ENCODE measurements at places on chromosomes 2 and 18. TPM values are rescaled to one million over a fixed set of nuclear protein-coding genes. Genes with fewer than 3 reads are reported as not detected.
A peak's percentile ranks its signal among the peaks of the same experiment; 100 is the strongest.

DNA sequence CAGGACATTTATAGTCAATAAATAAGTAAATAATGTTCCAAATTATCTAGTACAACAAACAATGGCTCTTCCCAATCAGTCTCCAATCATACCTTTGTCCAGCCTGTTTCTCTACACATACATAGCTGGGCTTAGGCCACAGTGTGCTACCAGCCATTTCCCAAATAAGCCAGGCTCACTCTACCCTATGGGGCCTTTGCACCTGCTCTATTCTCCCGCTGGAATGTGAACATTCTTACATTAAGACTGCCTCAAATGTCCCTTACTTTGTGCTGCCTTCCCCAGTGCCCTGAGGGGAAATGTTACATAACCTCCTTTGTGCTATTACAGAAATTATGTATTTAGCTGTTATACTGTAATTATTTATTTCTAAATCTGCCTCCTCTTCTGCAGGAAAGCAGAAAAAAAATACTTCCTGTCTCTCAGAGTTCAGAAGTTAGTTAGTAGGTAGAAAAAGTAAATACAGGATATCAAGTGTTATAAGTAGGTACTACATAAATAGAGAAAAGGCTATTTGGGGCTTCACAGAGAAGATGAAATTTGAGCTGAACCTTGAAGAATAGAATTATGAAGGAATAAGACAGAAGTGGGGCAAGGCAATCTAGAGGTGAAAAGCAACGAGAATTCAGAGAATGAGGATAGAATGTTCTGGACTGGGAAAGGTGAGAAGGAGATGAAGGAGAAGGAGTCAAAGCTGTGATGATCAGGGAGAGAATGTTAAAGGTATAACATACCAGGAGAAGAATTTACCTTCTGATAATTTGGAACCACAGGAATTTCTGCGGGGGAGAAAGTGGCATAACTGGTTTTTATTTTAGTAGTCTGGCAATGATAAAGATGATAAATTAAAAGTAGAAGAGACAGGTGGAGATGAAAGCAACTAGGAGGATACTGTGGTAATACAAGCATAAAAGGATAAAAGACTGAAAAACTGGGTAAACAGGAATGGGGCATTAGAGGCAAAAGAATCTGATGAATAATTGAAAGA lies 37.0 kb downstream of the ROCK1 start:
- no peak for DNase-seq

GRCh38 chr18:78525366-78526111 lies 454.1 kb upstream of the SALL3 start:
- DNase-seq: no peak

GRCh38 chr2:226608451-226608850 lies 191.2 kb downstream of the IRS1 start:
- DNase-seq: peak; percentile 45

DNA sequence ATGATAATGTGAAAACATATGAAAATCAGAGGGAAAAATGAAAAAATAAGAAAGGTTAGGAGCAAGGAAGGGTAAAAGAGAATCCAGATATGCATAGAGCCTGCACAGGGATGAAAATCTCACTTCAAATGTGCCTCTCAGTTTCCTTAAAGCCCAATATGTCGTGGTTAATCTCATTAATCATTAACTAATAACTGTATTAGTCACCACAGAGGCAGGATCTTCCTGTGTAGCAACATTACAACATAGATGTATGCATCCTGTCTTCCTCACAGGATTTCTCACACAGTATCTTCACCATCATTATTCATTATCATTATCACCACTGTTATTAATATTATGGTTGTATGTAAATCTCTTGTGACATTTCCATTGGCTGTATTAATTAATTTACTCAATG lies 361.2 kb upstream of the SOX11 start:
- DNase-seq: no peak

Gene GCG
- not detected for total RNA-seq

Gene PLGLB2
- 2.2 TPM for total RNA-seq

Gene COLEC11
- total RNA-seq: not detected

Gene TRABD2A
- 1.5 TPM for total RNA-seq
